ENCODE measurements at places on chromosomes 11 and 22.

GRCh38 chr11:1116104-1116503, 41.4 kb downstream of the MUC2 start:
- DNase-seq: no peak

DNA sequence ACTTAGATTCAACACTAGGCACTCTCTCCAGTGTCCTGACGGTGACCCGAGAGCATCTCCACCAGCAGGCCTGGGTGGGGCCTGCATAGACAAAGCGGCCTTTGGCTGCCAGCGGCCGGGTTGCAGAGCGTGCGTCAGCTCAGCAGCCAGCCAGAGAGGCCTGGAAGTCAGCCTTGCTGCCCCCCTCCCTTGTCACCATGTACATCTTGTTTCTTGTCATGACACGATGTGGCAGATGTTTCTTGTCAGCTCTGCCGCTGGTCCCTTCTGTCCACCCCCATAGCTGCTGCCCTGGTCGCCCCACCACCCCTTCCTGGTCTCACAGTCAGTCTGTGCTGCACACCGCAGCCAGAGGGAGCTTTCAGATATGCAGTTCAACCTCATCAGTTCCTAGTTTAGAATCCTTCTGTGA, 33.1 kb upstream of the CBX7 start:
- no peak for DNase-seq

- no peak for DNase-seq
Measured at GRCh38 chr11:114270531-114271270, 25.5 kb upstream of the NNMT start.

DNA sequence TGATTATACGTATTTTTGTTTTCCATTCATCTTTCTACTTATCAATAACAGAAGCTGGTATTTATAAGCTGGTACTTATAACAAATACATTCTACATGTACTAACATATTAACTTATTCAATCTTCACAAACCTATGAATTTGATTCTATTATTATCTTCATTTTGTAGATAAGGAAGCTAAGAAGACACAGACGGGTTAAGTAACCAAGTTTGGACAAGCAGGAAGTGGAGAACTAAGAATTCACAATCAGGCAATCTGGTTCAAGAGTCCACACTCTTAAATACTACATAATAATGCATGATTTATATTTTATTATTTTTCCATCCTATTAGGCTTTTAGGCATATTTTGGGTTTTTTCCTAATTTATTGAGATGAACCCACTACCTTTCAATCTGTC, 25.0 kb downstream of the FCHSD2 start:
- no peak for DNase-seq

DNA sequence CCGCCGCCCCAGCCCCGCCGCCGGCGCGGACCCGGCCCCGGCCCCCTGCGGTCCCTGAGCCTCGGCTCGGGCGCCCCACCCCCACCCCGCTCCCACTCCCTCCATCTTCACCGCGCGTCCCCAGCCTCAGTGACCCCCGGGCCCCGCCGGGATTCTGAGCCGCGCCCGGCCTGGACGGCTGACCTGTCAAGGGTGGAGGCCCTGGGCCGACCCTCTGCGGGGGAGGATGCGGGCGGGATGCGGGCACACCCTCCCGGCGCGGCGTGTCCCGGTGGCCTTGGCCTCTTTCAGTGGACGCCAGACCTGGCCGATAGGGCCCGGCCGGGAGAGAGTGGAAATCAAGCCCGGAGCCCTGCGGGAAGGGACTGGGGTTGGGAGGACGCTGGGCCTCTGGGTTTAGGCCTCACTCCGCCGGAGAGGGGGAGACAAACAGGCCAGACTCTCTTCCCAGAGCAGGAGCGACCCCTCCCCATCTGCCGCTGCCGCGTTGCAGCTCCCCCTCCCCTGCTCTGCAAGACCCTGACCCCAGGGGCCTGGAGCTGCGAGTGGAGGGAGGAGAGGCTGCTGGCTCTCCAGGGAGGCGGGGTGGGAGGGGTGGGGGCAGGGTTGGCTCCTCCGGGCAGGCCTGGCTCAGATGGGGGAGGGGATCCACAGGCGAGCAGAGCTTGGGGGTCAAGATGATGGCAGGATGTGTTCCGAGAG, 525 bp downstream of the MAPK8IP2 start:
- peak; percentile 27 for DNase-seq

- DNase-seq: no peak
Measured at GRCh38 chr11:72832301-72833082, 18.3 kb downstream of the ATG16L2 start.

- DNase-seq: no peak
Measured at GRCh38 chr11:65363770-65364169, 9.2 kb downstream of the TIGD3 start.

Measured in GM19239 (cell line).